ENCODE measurements at places on chromosomes 3 and 15.

GRCh38 chr3:27125821-27126501, 243.2 kb downstream of the NEK10 start:
- no peak for DNase-seq

GRCh38 chr3:195087328-195087727, 183.6 kb downstream of the XXYLT1 start:
- peak; percentile 20 for DNase-seq

GRCh38 chr3:33886015-33886414, 87.6 kb downstream of the PDCD6IP start:
- DNase-seq: no peak

- DNase-seq: no peak
Measured at GRCh38 chr15:76206325-76206976, 104.8 kb downstream of the ETFA start.

DNA sequence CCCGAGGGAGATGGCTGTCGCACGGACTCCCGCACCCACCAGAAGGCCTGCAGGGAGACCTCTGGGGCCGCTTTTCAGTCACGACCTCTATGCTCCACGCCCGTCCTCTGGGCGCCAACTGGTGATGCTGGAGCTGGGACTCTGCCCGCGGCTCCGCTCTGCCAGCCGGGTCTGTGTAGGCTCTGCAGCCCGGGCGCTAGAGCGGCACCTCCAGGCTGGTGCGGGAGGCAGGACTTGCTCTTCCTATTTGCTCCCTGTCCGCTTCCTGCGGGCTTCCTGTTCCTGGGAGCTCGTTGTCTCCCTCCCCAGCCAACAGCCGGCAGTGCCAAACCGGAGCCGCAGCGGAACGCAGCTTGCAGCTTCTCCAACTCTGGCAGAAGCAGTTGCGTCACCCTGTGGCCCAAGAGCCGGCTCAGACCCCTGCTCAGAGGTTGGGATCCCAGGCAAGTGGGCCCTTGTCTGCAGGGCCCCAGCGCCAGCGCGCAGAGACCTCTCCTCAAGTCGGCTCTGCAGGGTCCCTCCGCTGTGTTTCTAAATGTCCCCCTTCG, 285.9 kb downstream of the XXYLT1 start:
- peak; percentile 85 for DNase-seq

GRCh38 chr3:133264920-133265319, 134.9 kb upstream of the BFSP2 start:
- DNase-seq: no peak
